ENCODE measurements at places on chromosomes 4 and X.
A peak's percentile ranks its signal among the peaks of the same experiment; 100 is the strongest.

GRCh38 chrX:153953342-153953830 is 8.9 kb upstream of the RENBP start:
- DNase-seq = peak; percentile 74

DNA sequence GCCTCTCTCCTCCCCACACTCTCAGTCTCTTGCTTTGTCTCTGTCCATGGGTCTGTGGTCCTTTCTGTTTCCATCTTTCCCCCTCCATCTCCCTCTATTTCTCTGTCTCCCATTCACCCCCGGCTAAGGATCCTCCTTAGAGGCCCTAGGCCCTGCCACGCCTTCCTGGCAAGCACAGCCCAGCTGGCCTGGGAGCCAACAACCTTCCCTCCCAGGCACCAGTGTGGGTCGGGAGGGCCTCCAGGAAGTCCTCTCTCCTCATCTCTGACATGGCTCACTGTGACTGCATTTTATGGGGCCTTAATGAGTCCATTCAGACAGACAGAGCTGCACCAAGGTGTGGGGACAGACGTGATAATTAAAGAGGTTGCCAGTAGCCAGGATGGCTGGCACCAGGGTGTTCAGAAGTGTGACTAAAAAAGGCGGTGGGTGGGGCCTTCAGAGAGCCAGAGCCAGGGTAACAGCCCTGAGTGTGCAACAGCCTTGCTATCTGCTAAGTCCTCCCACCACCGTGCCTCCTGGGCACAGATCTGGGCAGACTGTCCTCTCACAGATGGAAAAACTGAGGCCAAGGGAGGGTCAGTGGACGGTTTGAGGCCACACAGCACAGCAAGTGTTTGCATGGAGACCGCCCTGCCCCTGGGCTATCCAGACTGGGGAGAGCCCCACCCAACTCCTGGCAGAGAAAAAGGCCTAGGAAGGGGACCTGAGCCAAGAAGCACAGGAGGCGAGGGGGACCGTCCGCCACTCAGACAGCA is 31.5 kb downstream of the BLOC1S4 start:
- no peak for DNase-seq

- DNase-seq = no peak
These were observed 134.1 kb downstream of the SLC4A4 start for GRCh38 chr4:71472946-71473345.

DNA sequence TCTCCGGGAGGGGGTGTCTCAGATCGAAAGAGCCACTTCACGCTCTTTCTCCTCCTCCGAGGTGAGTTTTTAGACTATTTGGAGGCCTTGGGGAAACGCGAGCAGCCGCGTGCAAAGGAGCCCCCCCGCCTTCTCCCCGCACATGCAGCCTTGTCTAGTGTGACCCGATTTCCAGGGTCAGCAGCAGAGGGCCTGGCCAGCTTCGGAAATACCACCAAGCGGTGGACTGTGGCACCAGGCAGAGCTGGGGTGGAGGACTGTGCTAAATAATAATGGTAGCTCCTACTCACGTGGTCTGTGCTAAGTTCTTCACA is 79.3 kb upstream of the BCOR start:
- DNase-seq = no peak

DNA sequence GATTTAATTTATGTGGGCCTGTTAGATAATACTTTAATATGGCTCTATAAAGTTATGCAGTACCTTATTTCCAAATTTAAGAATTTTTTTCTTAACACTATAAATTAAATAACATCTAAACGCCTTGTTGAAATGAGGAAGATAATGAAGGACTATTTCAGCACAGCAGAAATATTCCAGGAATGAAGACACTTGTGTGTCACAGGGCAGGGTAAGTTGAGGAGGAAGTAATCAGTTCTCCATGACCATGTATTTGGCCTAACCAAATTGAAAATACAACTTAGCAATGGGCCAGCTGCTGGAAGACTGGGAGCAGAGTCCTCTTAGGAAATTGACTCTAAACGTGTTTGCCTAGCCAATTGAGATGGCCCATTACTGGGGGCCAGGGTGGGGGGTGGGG is 16.9 kb downstream of the CXCL3 start:
- no peak for DNase-seq

GRCh38 chr4:79756140-79756895 is 316.7 kb downstream of the ANTXR2 start:
- no peak for DNase-seq

DNA sequence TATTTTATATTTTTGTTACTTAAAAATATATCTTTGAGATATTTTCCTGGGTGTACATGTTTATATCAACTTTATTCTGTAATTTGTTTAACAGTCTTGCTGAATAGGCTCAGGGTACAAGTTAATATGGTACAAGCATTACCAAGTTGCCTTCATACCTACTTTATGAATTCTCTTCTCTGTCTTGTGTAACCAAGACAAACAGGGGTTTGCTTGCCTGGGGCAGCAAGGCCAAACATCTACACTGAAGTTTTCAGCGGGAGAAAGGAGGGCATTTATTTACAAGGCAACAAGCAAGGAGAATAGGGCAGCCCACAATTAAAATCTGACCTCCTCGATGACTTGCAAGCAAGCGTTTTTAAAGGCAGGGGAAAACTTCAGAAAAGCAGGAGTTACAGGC is 24.2 kb downstream of the PPP4R3C start:
- DNase-seq = no peak

- no peak for DNase-seq
These were observed 52.2 kb downstream of the IL1RAPL1 start for GRCh38 chrX:28639451-28639850.

DNA sequence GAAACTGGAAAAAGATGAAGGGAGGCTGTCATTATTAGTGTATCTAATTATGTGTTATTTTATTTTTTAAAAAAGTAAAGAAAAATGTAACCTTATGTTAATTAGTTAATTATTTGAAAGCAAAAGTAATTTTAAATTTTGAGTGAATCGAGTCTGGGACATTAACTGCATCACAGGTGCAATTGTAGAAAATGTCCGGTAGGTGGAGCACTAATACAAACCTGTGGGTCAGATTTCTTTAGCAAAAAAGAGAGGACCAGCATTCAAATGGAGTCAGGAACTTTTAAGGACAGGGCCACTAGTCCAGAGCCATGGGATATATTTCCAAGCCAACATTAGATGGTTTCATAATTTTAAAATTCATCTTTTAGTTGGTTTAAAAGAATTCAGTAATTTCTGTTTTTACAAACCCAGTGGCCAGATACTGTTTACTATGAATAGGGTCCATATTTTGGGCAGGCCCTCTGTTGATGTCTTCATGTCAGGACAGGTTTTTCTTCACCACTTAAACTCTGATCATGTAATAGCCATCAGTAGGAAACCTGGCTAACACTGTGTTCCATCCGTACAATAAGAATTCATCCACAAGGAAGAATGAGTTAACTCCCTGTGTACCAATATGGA is 27.2 kb downstream of the BST1 start:
- peak; percentile 37 for DNase-seq

DNA sequence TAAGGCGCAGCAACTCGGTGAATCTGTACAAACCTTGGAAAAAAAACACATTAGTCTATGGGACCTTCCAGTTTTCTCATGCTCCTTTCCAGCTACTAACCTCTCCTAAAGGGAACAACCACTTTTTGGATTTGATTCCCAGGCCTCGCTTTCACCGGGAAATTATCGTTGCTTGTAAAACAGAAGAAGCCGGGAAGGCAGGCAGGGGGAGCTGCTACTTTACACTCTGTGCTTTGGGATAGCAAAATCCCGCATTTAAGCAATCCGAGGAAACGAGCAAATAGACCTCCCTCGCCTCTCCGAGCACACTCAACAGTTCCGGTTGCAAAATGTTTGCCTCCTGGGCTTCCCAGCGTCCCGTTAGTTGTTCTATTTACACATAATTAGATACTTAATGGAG is 1.2 kb downstream of the CD38 start:
- no peak for DNase-seq

DNA sequence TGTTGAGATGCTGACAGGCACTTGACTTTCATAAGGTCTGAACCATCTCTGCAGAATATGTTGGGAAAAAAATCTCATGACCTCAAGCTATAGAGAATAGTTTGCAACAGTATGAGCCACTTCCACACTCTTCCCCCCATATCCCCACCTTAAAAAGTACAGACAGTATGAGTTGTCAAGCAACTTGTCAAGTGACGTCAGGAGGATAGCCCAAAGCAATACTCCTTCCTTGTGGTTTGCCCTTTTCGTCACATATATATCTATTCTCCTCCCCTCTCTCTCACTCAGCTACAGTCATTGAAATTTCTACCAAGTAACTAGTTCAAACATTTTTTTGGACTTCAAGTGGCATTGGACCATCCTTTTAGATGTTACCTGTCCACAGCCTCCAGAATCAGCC is 67.7 kb downstream of the MCF2 start:
- no peak for DNase-seq

- DNase-seq = no peak
These were observed 72.8 kb upstream of the GABRA2 start for GRCh38 chr4:46462733-46463132.

GRCh38 chr4:108030332-108030731 is 40.6 kb downstream of the HADH start:
- DNase-seq = no peak

DNA sequence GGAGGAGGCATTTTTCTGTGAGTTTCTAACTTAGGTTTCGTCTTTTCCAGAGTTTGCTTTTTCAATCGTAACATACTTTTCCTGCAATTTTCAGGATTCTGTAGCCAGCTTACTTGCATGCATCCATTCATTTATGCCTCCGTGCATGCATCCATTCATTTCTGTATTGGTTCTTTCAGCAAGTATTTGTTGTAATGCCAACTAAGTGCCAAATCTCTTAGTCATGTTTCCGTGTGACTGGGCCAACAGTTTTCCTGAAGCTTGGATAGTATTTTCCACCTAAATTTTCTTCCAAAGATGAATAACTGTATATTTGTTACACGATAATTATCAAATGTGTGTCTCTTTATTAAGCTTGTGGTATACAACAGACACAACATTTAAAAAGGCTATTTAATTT is 41.5 kb downstream of the CBLL2 start:
- DNase-seq = no peak

GRCh38 chr4:40423735-40424134 is 88.6 kb downstream of the CHRNA9 start:
- DNase-seq = no peak

DNA sequence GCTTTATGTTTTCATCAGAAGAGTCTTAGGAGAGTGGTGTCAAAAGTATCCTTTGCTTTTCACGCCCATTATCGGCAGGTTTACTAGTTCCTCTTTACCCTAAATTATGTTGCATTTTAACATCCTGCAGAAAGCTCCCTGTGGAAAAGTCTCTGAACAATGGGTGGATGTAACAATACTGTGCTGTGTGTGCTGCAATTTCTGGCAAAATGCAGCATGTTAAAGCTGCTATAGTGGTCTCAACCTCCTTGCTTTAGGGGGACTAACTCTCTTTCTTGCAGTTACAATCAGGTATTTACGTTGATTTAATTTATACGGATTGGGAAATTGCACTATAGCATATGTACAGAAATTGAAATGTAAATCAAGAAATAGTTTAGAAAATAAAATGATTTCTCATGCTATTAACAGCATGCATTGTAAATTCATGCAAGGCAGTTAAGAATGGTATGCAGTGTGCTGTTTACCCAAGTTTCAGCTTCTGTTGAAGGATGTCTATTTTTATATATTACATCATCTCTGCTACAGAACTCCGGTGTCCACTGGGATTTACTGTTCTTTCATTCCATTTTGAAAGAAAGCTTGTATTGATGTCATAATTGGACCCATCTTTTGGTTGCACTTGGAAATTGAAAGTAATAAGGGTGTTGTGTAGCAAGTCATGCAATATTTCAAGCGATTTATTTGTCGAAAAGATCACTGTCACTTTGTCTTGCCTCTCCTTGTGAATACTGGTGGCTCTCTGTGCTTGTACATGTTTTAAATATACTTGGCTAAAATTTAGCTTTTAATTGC is 145.7 kb downstream of the RAPGEF2 start:
- no peak for DNase-seq

DNA sequence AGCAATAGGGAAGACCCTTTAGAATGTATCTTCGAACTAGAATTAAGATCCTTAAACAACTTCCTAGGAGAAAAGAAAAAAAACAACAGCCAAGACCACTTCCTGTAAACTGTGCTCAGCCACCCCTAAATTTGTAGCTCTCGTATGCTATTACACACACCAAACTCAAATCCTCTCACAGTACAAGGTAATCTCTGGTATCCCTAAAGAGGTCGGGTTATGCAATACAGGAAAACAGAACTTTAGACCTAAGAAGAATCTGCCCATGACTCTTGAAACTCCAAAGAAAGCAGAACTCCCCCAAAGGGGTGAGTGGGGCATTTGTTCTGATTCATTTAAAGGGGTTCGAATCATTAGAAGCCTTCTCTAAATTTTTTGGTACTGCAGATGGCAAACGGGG is 170.9 kb upstream of the CASK start:
- DNase-seq = no peak

GRCh38 chr4:185764876-185765275 is 47.1 kb downstream of the SORBS2 start:
- DNase-seq = no peak

DNA sequence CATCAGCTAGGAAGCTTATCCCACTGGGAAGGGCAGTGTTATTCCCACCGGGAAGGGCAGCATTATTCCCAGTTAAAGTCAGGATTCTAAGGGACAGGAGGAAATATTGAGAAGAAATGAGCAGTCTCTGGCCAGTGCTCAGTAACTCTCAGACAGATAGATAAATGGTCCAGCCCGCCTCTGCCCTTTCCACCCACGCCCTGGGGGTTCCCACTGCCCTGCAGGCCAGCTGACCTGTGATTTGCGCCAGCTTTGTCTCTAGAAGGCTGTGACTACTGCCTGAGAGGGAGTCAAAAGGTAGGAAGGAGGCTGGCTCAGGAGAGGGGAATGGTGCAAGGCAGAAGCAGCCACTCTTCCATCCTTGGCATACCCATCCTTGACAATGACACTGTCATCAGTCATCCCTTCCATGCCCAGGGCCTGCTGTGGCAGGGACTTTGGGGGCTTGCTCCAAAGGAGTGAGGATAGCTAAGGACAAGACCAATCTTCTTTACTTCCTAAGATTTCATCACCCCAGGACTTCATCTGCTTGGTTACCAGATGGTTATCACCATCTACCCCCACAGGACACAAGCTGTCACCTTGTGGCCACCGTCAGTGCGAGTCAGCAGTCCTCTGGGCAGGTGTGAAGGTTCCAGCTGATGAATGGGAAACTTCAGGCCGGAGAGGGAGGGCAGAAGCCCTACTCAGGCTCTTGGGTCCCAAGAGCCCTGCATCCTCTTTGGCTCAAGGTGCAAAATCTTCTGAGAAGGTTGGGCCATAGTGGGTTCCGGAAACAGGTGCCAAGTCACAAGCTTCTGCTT is 49.5 kb downstream of the SEPSECS start:
- no peak for DNase-seq

All from D721Med (cell line).